ENCODE measurements at places on chromosomes 5 and 9.

GRCh38 chr5:76303921-76304320, 99.2 kb upstream of the IQGAP2 start:
- no peak for DNase-seq

DNA sequence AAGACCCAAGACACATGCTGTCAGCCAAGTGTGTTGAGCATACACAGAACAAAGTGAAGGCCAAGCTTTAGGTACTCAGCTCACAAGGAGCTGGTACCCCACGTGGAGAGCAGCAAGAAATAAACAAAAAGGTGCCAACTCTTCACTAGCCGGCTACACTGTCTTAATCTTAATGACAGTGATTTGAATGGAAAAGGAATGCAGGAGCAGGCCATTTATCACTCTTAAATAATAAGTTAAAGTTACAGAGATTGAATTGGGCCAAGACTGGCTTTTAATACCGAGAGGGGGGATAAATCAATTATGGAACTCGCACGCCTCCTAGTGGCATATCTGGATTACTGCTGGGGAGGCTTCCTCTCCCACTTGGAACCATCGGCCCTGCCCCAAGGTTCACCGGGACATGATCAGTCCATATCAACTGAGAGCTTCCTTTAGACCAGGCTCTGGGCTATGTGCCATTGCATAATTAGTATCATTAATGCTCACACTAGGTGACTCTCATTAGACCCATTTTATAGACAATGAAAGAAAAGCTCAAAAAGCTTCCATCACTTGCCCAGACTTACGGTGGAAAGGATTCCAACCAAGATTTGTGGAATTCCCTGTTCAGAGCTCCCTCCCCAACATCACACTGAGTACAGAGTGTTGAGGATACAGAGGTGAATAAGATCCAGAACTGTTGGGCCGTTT, 94.0 kb downstream of the ACTL7B start:
- no peak for DNase-seq

DNA sequence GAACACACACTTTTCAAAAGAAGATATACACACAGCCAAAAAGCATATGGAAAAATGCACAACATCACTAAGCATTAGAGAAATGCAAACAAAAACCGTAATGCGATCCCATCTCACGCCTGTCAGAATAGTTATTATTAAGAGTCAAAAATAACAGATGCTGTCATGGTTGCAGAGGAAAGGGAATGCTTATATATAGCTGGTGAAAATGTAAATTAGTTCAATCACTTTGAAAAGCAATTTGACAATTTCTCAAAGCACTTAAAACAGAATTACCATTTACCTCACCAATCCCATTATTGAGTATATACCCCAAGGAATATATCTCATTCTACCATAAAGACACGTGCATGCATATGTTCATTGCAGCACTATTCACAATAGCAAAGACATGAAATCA, 126.8 kb upstream of the MRPS30 start:
- no peak for DNase-seq

- no peak for DNase-seq
Measured at GRCh38 chr5:131252824-131253171, 11.1 kb upstream of the CDC42SE2 start.
